Stimulated activated naive CD4-positive, alpha-beta T cell (primary cell): ENCODE measurements at places on chromosomes 6 and 20.
A peak's percentile ranks its signal among the peaks of the same experiment; 100 is the strongest.

DNA sequence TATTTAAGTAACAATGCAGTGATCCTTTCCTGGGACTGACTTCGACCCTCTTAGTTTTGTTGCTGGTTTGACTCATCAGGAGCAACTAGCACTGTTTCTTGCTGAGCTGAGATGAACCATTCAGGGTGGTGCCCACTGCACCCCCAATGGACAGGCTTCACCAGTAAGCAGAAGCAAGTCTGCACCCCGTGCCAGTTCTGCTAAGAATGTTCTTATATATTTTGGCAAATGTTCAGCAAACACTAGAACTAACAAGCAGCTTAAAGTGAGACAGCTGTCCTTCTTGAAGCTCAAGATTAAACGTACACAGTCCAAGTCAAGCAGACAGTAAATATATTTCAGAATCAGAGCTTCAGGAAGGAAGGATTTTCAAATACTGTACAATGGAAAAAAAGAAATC is 561.3 kb upstream of the CDH4 start:
- no peak for DNase-seq

GRCh38 chr6:31797588-31797987 is 2.0 kb upstream of the VARS1 start:
- peak; percentile 41 for DNase-seq

GRCh38 chr20:61512475-61512874 is 260.4 kb downstream of the CDH4 start:
- DNase-seq, result no peak

- DNase-seq, result no peak
These were observed 15.2 kb downstream of the DEF6 start for GRCh38 chr6:35312807-35313206.

GRCh38 chr6:157148391-157149323 is 174.7 kb downstream of the TMEM242 start:
- no peak for DNase-seq

- no peak for DNase-seq
These were observed 146.0 kb downstream of the CEBPB start for GRCh38 chr20:50336661-50337060.

GRCh38 chr6:12962529-12962928 is 246.0 kb downstream of the PHACTR1 start:
- no peak for DNase-seq

DNA sequence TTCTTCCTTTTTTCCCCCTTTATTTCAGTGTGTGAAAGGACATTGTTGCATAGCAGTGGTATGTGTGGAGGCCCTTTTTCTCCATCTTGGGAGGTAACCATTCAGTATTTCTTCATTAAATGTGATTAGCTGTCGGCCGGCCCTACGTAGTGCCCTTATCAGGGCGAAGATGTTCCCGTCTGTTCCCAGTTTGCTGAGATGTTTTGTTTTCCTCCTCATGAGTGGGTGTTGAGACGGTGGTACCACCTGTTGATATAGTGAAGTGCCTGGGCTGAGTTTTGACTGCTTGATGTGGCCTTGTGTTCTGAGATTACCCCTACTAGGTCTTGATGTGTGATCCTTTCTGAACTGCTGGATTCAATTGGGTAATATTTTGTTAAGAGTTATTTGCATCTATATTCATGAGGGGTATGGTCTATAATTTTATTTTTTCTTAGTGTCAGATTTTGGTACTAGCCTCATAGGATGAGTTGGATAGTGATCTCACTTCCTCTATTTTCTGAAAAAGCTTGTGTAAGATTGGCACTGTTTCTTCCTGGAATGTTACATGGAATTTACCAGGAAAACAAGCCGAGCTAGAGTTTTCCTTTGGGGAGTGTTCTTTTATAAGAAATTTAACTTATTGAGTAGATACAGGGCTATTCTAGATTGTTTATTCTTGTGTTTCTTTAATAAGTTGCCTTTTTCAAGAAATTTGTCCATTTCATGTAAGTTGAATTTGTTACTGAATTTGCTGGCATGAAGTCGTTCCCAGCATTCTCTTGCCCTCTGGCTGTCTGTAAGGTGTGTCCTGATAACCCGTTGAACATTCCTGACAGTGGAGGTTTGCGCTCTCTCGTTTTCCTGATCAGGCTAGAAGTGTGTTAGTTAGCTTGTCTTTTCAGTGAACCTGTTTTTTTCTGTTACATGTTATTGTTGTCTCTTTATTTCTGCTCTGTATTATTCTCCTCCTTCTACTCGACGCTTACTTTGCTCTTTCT is 4.3 kb downstream of the MTG2 start:
- no peak for DNase-seq

DNA sequence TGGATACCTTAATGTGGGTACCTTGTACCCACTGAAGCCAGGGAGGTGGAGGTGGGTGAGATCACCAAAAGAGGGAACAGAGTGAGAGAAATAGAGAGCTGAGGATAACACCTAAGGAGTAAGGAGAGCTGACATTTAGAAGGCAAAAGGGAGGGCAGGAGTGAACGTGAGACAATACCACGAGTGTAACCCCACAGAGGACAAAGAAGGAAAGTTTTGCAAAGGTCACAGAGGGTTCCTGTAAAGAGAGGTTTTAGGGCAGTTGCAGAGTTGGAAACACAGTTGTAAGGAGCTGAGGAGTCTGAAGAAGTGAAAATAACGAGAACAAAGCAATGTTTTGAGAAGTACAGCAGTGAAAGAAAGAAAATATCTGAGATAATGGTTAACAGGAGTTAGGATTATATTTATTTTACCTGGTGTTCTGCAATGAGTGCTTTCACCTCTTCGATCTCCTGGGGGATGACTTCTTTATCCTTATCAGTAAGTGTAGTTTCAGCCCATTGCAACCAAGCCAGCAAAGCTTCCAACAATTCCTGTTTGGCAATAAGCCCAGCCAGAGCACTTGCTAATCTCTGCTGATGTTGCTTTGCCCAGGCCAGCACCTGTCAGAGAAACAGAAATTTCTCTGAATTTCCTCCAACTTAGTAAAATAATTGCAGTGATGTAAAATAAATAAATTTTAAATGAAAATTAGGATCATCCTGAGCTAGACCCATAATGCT is 166.8 kb downstream of the DST start:
- DNase-seq, result no peak

- DNase-seq, result no peak
These were observed 48.3 kb upstream of the PROKR2 start for GRCh38 chr20:5364997-5365597.

DNA sequence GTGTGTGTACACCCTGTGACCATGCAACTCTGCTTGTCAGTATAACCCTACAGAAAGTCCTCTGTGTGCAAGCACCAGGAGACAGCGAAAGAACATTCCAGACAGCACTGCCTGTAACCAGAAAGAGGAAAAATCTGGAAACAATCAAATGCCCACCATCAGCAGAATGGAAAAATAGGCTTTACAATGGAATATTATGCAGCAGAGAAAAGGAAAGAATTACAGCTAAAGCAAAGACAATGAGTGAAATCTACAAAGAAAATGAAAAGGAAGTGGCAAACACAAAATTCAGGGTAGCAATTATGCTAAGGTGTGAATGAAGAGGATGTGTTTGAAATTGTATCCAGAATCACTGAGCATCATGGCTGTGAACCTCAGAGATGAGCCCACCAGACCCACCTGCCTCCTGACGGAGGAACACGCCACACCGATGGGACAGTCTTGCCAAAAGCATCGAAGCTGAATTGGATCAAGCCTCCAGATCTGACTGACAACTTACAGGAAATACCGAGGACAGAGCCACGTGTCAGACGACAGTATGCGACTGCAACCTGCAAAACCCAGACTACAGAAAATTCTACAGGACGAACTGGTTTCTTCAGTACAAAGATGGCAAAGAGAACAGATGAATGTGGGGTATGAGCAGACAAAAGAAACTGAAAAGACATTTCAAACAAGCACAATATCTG is 133.2 kb downstream of the NFATC2 start:
- no peak for DNase-seq

GRCh38 chr6:10720265-10720959 is 2.5 kb upstream of the TMEM14C start:
- DNase-seq, result peak; percentile 65
